GOT3 (cell line): ENCODE measurements at places on chromosomes 6 and 20.
A peak's percentile ranks its signal among the peaks of the same experiment; 100 is the strongest.

DNA sequence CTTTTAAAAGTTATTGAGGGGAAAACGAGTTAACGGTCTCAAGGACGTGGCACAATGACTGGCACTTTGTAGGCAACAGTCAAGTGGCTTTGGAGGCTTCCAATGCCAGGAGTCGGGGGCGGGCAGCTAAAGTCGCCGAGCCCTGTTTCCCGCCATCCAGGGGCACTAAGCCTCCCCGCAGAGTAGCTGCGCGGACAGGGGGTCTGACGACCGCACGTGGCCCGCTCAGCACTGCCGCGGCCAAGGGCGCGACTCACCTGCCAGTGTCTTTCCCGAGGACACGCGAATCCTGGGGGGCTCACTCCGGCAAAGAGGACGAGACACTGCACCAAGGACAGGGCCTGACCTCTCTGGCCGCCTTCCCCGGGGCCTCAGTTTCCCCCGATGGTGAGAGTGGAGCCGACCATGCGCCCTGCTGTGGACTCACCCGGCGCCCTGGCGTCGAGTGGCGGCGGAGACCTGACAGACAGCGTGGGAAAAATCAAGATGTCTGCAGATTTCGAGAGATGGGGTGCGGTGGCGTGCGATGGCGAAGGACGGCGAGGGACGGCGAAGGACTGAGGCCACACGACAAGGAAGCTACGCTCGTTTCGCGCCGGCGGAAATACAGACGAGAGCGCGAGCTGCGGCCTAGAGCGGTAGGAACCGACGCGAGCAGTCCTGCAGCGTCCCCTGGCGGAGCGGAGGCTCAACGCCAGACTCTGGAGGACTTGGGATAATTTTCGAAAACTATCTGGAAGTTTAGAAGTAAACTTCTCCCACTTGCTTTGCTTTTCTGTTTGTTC lies at the start of gene SNHG17:
SNHG17 (minus strand) TSS at position 559 of the 785 bp plus-strand sequence.
- peak; percentile 68 for DNase-seq

DNA sequence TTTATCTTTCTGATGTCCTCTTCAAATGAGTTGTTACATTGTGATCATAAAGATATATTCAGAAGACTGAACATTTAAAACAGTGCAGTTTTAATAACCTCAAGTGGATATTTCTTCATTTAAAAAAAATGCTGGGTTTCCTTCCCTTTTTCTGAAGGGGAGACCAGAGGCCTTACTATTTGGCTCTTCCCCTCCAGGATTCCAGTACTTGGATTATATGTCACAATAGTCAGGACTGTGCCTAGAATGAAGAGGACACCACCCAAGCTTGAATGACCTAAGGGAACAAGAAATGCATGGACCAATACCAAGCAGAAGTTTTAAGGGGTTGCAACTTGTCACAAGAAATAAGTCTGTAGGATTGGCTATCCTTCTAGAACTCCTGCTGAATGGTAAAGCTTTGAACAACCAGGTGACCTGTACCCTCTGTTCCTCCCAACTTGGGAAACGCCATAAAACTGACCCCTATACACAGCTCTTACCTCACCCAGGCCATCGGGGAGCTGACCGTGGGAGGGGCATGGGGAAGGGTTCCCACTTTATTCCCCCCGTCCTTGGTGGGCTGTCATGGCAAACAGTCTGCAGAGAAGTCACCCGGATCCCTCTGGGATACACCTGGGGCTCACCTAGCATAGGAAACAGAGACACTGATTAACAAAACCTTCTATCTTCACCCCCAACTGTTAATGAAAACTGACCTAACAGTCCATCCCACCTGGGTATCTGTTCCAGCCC lies 2.0 kb downstream of the FRS3 start:
- DNase-seq, result no peak

DNA sequence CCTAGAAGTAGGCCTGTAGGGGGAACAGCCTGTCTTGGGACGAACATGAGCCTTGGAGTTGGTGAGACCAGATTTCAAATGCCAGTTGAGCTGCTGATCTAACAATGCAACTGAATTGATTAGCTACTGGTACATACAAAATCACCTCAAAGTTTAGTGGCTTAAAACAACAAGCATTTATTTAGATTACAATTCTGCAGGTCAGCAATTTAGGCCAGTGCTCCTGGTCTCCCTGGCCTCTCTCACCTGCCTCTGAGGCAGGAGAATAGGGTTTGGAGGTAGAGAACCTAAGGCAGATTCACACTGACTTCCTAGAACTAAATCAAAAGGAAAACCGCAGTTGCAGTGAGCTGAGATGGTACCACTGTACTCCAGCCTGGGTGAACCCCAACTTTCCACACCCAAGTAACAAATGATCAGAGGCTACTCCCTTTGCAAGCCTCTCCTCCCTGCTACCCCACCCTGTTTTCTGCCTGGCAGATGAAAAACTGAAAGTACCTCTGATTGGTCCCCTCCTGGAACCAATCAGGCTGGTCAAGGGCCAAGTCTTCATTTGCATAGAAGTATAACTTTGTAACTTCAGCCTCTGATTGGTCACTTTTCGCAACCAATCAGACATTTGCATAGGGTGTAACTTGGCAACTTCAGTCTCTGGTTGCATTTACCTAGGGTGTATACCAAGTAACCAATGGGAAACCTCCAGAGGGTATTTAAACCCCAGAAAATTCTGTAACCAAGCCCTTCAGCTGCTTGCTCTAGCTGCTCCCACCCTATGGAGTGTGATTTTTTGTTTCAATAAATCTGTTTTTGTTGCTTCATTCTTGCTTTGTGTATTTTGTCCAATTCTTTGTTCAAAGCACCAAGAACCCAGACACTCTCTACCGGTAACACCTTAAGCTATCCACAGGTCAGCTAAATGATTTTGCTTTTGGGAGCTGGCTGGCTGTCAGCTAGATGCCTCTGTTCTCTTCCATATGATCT lies 8.1 kb upstream of the UBR2 start:
- DNase-seq, result no peak

- DNase-seq, result no peak
Observed at GRCh38 chr20:11716239-11716944, 201.3 kb upstream of the BTBD3 start.

- no peak for DNase-seq
Observed at GRCh38 chr6:14880677-14881076, 365.2 kb upstream of the JARID2 start.

- no peak for DNase-seq
Observed at GRCh38 chr6:33583591-33584155, 3.6 kb upstream of the BAK1 start.

DNA sequence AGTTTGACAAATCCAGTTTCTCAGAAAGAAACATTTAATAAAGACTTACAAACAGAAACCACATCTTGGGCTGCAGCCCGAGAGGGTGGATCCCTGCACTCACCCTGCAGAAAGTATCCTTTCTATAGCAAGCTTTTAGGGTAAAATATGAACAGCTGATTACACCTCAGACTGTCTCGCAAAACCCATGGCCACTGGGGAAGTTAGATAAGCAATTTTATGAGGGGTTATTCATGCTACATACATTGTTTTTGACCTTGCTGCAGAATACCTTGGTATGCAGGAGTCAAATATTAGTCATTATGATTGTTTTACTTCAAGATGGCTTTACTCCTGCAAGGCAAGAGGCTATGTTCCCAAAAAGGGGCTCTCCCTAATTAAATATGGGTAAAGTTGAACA lies 126.9 kb downstream of the OR2B2 start:
- no peak for DNase-seq

DNA sequence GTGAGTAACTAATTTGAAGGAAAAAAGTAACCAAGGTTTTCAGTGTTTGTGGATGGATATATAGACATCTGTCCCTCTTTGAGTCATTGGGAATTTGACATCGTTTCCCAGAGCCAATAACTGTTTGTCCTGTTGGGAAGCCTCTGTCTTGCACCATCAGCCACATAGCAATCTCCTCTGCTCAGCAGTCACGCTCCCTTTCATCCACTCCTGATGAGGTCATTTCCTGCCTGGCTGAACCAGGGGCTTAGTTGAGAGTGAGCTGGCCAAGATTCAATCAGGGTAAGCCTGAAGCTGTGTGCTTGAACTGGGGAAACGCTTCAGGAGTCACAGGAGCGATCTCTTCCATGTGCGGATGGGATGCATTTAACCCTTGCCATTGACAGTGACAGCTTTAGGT lies 121.5 kb upstream of the FOXQ1 start:
- no peak for DNase-seq

DNA sequence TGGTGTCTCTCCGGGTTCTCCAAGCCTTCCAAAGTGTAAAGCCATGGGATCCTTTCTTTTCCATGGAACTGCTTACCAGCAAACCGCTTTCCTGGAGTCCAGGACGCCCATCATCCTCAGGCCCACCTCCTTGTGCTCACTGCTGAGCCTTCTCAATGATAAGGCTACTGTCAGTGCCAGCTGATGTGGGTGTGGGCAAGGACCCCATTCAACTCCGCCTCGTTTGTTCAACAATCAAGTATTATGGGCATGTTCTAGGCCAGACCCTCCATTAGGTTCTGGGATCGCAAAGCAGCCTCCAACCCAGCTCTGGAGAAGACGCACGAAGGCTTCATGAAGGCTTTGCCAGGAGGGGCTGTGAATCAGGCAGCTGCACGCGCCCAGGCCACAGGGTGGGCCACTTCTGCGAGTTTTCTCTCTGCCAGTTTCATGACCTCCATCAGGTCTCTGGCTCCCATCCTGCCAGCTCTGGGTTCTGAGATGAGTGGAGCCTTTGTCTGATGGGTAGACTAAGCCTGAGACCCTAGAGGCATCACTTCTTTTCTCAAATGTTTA lies 177.1 kb downstream of the MRPL14 start:
- no peak for DNase-seq

DNA sequence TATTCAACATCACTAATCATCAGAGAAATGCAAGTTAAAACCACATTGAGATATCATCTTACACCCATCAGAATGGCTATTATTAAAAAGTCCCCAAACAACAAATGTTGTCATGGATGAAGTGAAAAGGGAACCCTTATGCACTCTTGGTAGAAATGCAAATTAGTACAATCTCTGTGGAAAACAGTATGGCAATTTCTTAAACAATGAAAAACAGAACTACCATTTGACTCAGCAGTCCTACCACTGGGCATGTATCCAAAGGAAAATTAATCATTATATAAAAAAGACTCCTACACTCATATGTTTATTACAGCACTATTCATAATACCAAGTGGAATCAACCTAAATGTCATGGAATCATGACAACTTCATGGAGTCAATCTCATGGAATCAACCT lies 611.3 kb upstream of the GJE1 start:
- DNase-seq, result no peak

- no peak for DNase-seq
Observed at GRCh38 chr6:150729188-150729748, 129.6 kb downstream of the PLEKHG1 start.

GRCh38 chr6:89489078-89489477 lies 56.1 kb downstream of the ANKRD6 start:
- DNase-seq, result no peak

DNA sequence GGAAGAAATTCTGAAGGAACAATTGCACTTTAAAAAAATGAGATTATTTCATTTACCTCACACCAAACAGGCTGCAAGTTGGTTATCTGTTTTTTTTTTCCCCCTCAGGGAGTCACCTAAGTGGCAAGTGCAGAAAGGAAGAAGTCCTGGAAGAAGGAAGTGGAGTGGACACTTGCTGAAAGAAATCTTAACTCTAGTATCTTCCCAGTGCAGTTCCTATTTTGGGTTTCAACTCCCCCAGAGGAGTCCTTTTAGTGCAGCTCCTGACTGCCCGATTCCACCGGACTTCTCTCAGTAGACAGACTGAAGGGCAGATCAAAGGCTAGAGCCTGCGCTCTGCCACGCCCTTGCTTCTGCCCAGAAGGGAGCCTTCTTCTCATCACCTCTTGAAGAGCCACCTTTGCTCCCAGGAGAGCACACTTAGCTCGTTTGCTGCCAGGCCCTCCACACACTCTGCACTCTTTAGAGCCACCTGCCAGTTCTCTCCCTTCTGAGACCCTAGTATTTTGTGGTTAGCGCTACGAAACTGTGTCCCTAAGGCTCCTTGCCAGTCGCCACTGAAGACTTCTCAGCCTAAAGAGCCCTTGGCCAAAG lies 4.9 kb downstream of the MTCL3 start:
- no peak for DNase-seq
